Astrocyte of the spinal cord (primary cell): ENCODE measurements at places on chromosomes 12 and 14.

GRCh38 chr12:4794491-4794890 lies 74.3 kb downstream of the GALNT8 start:
- no peak for DNase-seq

DNA sequence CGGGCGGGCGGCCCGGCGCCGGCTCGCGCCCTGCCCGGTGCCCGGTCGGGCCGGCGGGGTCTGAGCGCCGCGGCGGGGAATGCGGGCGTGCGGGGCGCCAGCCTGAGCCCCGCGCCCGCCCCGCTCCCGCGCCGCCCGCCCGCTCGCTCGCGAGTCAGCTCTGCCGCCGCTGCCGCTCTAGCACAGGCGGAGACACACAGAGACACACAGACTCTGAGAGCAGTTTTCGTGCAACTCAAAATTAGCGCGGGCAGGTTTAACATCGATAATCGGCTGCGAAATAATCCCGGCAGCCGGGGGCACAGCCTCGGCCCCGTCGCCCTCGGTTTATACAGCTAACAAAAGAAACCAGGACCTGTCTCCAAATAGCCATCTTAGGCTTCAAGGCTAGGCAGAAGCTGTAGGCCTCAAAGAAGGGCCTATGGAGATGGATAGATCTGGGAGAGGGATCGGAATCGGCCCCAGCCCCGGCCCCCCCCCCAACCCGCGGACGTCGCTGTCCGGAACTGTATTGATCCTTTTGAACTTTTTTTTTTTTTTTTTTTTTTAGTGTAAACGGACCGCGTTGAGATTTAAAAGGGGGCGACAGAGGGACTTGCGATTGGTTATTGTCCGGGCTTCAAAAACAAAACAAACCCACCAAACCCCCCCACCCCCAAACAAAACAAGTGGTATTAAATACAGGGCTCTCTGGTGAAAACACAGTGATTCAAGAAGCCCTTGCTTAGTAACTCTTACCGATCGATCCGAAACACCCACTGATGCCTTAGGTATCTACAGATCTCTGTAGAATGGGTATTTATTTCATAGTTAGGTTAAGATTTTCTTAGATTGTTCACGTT lies 1.1 kb downstream of the ARID2 start:
- peak; percentile 66 for DNase-seq

GRCh38 chr12:104026841-104027599 lies 23.0 kb downstream of the GLT8D2 start:
- no peak for DNase-seq

GRCh38 chr12:3600039-3600720 lies 109.2 kb downstream of the PRMT8 start:
- DNase-seq: no peak

- DNase-seq: no peak
These were observed 59.2 kb downstream of the ZNF641 start for GRCh38 chr12:48291511-48291910.

GRCh38 chr12:105945880-105946279 lies 192.9 kb downstream of the NUAK1 start:
- peak; percentile 89 for DNase-seq
